ENCODE measurements at places on chromosomes 3 and 15.
A peak's percentile ranks its signal among the peaks of the same experiment; 100 is the strongest.

GRCh38 chr15:53835309-53835708, 75.8 kb upstream of the WDR72 start:
- H3K4me1 ChIP-seq: no peaks in the 10 kb centered on the region
- no peak overlapping the region for H3K4me3 ChIP-seq
- H3K27me3 ChIP-seq: no peaks in the 10 kb centered on the region
- no peak for DNase-seq
- no peak overlapping the region for H3K27ac ChIP-seq

DNA sequence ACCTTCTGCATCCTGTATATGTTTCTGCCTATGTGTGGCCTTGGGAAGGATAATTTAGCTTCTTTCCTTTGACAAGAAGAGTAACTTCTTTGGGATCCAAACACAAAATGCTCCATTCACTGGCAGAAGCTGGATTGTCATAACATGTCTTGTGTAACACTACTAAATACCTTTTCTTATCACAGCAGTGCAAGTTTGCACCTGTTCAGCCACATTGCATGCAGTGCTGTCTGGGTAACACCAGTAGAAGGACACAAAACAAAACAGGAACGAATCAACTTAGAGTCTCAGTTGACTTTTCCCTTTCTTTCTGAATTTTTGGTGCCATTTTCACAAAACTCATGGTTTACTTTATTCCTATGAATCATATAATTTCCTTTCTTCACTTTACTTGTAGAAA, 43.6 kb upstream of the TNIK start:
- no peak overlapping the region for H3K27ac ChIP-seq
- no peak overlapping the region for H3K4me3 ChIP-seq
- no peak for DNase-seq

DNA sequence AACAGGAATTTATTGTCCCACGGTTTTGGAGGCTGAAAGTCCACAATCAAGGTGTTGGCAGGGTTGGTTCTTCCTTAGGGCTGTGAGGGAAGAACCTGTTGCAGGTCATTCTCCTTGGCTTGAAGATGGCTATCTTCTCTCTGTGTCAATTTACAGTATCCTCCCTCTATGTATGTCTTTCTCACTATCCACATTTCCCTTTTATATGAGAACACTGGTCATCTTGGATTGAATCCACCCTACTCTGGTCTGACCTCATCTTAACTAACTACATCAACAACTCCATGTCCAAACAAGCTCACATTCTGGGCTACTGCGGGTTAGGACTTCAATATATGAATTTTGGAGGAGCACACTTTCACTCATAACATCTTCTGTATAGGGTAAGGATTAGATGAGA, 61.9 kb downstream of the CLDN1 start:
- H3K36me3 ChIP-seq: no peaks in the 10 kb centered on the region
- H3K4me3 ChIP-seq: no peak overlapping the region
- H3K27me3 ChIP-seq: no peaks in the 10 kb centered on the region
- H3K27ac ChIP-seq: no peak overlapping the region
- DNase-seq: no peak

GRCh38 chr15:72033711-72034110, 84.2 kb downstream of the MYO9A start:
- H3K4me1 ChIP-seq: peaks cover 8% of the 10 kb centered on the region
- DNase-seq: no peak
- H3K4me3 ChIP-seq: no peak overlapping the region
- no peaks in the 10 kb centered on the region for H3K27me3 ChIP-seq
- H3K27ac ChIP-seq: no peak overlapping the region

- H3K27ac ChIP-seq: no peak overlapping the region
- DNase-seq: no peak
- no peak overlapping the region for H3K4me3 ChIP-seq
- no peaks in the 10 kb centered on the region for H3K4me1 ChIP-seq
- no peaks in the 10 kb centered on the region for H3K36me3 ChIP-seq
Measured at GRCh38 chr15:24823473-24823872, 131.3 kb upstream of the SNRPN start.

DNA sequence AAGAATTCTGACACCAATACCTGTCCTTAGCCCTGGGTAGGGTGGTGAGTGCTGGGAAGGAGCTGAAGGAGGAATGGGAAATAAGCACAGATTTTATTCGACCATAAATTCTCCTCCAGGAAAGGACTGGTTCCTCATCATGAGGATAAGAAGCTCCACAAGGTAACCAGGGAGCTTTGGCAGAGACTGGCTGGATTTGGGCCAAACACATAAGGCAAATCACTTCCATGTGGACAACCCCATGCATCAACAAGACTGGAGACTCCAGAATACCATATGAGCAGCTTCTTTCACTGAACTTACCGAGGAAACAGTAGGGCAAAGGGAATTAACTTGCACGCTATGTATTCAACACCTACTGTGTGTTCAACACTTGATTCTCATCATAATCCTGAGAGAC, 312.5 kb downstream of the NTRK3 start:
- no peaks in the 10 kb centered on the region for H3K36me3 ChIP-seq
- DNase-seq: no peak
- no peaks in the 10 kb centered on the region for H3K4me1 ChIP-seq
- no peak overlapping the region for H3K4me3 ChIP-seq

DNA sequence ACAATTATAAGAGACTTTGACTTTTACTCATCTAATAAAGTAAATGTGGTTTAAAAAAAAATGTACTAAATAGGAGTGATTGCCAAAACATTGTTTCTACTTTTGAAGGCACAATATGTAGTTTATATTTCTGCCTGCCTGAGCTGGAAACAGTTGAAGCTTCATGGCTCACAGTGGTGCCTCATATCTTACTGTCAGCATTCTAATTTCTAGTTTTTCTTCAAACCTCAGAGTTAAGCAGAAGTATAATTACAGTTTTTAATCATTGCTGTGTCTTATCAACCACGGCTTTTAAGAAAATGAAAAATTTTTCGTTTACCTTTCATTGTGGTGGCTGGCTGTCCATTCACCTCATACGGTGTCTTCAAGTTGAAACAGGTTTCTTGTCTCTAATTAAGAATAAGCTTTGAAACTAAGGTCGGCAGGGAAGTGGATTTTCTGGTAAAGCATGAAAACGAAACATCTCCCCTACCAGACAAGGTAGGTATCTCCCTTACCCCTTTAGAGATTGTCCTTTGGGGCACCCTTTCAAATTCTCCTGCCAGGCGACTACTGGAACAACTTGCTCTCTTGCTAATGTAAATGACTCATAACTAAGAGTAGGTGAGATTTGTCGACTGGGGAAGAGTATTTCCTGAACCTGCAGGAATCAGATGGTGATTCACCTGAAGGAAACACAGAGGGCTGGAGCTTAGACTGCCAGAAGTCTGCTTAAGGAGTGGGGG, at the start of gene GPR87:
Gene GPR87, minus strand, starts transcription at position 554 of the 725 bp plus-strand sequence. CDS start 16,720 bp downstream, outside the sequence.
- no peaks in the 10 kb centered on the region for H3K27me3 ChIP-seq
- no peaks in the 10 kb centered on the region for H3K36me3 ChIP-seq
- peaks cover 6% of the 10 kb centered on the region for H3K4me1 ChIP-seq

- no peak for DNase-seq
- no peak overlapping the region for H3K4me3 ChIP-seq
- no peaks in the 10 kb centered on the region for H3K4me1 ChIP-seq
Measured at GRCh38 chr3:111080413-111080812, 8.8 kb downstream of the NECTIN3 start.

- no peaks in the 10 kb centered on the region for H3K36me3 ChIP-seq
- DNase-seq: no peak
- H3K4me1 ChIP-seq: no peaks in the 10 kb centered on the region
- H3K4me3 ChIP-seq: no peak overlapping the region
- no peaks in the 10 kb centered on the region for H3K27me3 ChIP-seq
Measured at GRCh38 chr3:161452179-161452578, 44.4 kb upstream of the OTOL1 start.

DNA sequence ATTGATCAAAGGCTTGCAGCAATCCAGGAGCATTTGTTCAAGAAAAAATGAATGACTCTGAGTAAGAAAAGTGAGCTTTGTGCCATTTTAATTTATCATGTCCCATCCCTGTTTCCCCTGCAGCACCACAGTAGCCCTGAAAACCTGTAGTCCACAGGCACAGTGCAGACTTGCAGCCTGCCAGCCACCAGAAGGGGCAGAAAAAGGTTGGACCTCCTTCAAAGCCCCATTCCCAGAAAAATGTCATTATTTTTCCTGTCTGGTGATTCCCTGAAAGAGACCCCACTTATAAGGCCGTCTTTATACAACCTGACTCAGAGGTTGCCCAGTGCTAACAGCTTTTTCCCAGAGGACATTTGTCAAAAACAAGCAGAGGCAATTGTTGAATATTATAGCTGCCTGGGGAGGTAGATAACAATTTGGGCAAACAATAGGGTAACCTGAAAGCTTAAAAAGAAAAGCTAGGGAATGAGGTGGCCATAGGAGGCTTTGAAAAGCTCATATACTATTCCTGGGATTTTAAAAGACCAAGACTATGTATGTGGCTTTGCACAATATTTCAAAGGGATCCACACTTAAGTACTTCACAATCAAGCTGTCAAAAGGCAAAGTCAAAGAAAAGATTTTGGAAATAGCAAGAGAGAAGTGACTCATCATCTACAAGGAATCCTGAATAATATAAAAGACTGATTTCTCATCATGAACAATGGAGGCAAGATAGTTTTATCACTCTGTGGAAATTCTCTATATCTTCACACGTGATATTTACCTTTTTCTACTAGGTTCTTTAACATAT, 136.8 kb upstream of the PLXNA1 start:
- H3K27ac ChIP-seq: no peak overlapping the region
- no peaks in the 10 kb centered on the region for H3K4me1 ChIP-seq
- H3K4me3 ChIP-seq: no peak overlapping the region
- no peaks in the 10 kb centered on the region for H3K36me3 ChIP-seq
- H3K27me3 ChIP-seq: no peaks in the 10 kb centered on the region

DNA sequence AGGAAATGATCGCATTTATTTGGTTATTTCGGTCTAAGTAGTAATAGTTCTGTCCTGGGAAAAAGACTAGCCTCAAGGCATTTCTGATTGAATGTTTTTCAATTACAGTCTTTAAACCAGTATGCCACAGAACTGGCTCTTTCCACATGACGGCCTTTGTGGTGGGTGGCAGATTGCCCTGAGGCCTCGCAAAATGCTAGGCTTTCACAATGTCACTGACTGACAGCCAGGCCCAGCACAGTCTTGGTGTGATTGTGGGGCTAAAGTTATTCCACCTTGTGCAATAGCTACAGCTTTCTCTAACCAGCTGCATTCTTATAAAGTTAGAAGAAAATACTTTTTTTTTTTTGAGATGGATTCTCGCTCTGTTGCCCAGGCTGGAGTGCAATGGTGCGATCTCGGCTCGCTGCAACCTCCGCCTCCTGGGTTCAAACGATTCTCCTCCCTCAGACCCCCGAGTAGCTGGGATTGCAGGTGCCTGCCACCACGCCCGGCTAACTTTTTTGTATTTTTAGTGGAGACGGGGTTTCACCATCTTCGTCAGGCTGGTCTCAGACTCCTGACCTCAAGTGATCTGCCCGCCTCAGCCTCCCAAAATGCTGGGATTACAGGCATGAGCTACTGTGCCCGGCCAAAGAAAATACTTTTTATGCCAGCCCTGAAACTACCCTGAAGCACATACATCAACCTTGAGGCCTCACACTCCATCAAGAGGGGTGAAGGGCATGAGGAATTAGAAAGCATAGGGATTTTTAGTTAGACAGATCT, 2.5 kb upstream of the ADIPOQ start:
- H3K4me3 ChIP-seq: no peak overlapping the region
- H3K27me3 ChIP-seq: peaks cover 30% of the 10 kb centered on the region
- H3K4me1 ChIP-seq: no peaks in the 10 kb centered on the region
- H3K27ac ChIP-seq: no peak overlapping the region

GRCh38 chr3:169964176-169964575, 2.4 kb upstream of the SEC62 start:
- peaks cover 6% of the 10 kb centered on the region for H3K27me3 ChIP-seq
- no peak for DNase-seq
- H3K36me3 ChIP-seq: peaks cover 8% of the 10 kb centered on the region

GRCh38 chr3:139758654-139759291, 81.0 kb upstream of the NMNAT3 start:
- no peaks in the 10 kb centered on the region for H3K4me1 ChIP-seq
- no peak overlapping the region for H3K27ac ChIP-seq
- H3K36me3 ChIP-seq: no peaks in the 10 kb centered on the region
- no peak overlapping the region for H3K4me3 ChIP-seq

GRCh38 chr3:183489455-183490210, 61.2 kb upstream of the MCF2L2 start:
- no peak for DNase-seq
- H3K27ac ChIP-seq: no peak overlapping the region
- H3K4me1 ChIP-seq: peaks cover 19% of the 10 kb centered on the region
- no peak overlapping the region for H3K4me3 ChIP-seq
- H3K27me3 ChIP-seq: no peaks in the 10 kb centered on the region

DNA sequence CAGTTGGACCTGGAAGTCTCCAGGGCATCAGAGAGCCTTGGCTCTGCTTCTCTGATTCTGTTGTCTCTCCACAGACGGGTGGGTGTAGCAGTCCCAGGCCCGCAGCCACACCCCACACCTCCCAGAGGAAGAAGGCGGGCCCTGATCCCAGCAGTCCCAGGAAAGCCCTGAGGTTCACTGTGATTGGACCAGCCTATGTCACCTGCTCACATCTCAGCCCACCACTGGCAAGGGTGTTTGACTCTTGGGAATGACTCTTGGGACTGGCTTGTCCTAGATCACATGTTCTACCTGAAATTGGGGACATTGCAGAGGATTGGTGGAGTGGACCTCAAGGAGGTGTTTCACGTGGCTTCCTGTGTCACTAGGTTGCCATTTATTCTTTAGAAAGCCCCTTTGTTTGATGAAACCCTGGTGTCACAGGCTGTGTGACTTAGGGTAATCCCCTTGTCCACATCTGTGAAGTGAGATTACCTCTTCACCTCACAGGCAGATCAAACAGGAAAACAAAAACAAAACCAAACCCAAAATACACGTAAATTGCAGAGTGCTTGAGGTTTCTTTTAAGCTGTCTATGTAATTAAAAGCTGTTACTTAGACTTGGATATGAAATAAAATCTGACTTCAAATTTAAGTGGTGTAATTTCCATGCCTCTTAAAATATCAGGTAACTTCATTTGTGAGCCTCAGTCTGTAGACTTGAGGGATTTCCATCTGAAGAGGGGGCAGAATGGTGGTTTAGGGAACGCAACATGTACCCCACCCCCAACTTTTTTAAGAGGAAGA, 26.7 kb downstream of the FLNB start:
- H3K36me3 ChIP-seq: peaks cover 4% of the 10 kb centered on the region
- H3K27ac ChIP-seq: peak overlapping the region; percentile 85
- H3K4me3 ChIP-seq: no peak overlapping the region
- H3K27me3 ChIP-seq: no peaks in the 10 kb centered on the region
- peaks cover 42% of the 10 kb centered on the region for H3K4me1 ChIP-seq
- DNase-seq: peak; percentile 67

- DNase-seq: no peak
- H3K36me3 ChIP-seq: no peaks in the 10 kb centered on the region
- H3K4me3 ChIP-seq: no peak overlapping the region
- no peaks in the 10 kb centered on the region for H3K4me1 ChIP-seq
- H3K27ac ChIP-seq: no peak overlapping the region
- no peaks in the 10 kb centered on the region for H3K27me3 ChIP-seq
Measured at GRCh38 chr3:64612916-64613526, 74.8 kb downstream of the ADAMTS9 start.

- H3K27ac ChIP-seq: no peak overlapping the region
- H3K4me1 ChIP-seq: peaks cover 13% of the 10 kb centered on the region
- no peaks in the 10 kb centered on the region for H3K36me3 ChIP-seq
- H3K4me3 ChIP-seq: no peak overlapping the region
- no peaks in the 10 kb centered on the region for H3K27me3 ChIP-seq
Measured at GRCh38 chr3:9013782-9014563, 50.7 kb upstream of the RAD18 start.

Measured in activated naive CD4-positive, alpha-beta T cell treated with anti-CD3 and anti-CD28 coated beads, Interleukin-2, amount 10 ng/mL, durations not matched to agents 7 days and 5 days (primary cell).